ENCODE measurements at places on chromosomes 1 and 21.

GRCh38 chr1:18302788-18303413 is 177.8 kb upstream of the KLHDC7A start:
- peak; percentile 62 for DNase-seq

- no peak for DNase-seq
Measured at GRCh38 chr1:154206196-154206595, at the start of gene CFAP141. CFAP141 (minus strand) TSS chr1:154206333; CDS start chr1:154206307, 26 bp downstream.

DNA sequence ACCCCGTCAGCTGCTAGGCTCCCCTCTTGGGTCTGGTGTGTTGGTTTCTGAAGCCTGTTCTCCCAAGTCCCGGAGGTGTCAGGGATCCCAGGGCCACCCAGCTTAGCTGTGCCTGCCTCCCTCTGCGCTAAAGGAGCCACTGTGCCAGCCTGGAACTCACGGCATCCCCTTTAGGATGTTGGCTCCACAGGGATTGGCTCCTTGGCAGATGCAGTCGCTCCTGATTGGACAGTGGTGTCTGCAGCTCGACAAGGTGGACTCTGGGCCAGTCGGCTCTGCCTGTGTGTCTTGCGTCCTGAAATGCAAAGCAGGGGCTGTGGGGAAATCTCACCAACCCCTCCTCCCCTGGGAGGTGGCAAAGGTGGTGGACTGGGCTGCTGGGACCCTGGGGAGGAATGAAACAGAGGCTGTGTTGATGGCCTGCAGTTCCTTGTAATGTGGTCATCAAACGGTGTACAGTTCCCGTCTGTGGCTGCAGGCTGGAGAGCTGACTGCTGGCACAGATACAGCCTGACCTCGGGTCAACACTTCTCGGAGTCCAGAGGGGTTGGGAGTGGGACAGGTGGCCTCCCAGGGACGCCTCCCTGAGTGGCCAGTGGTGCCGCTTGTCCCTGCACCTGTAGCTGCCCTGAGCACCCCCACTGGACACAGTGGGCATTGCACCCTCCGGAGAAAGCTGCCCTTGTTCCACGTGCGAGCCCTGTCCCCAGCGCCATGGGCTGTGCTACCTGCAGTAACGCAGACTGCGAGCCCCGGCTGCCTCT is 11.5 kb upstream of the KCNAB2 start:
- DNase-seq, result peak; percentile 81

GRCh38 chr1:106699433-106699832 is 357.0 kb upstream of the PRMT6 start:
- no peak for DNase-seq

- no peak for DNase-seq
Measured at GRCh38 chr1:92933459-92933858, 27.8 kb downstream of the DIPK1A start.

GRCh38 chr1:27007909-27008582 is 4.6 kb downstream of the TENT5B start:
- no peak for DNase-seq

DNA sequence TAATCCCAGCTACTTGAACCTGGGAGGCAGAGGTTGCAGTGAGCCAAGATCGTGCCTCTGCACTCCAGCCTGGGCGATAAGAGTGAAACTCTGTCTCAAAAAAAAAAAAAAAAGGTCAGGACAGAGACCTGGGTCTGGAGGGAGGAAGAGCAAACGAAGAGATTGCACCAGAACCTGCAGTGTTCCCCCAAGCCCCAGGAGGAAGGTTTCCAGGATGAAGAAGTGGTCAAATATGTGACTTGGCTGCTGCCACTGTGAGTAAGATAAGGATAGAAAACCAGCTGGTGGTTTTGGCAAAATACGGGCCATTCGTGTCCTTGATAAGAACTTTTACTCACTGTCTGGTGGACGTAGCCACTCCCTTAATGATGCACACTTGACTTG is 42.2 kb downstream of the CLDN14 start:
- DNase-seq, result no peak

- DNase-seq, result no peak
Measured at GRCh38 chr1:211788626-211789025, 41.9 kb downstream of the LPGAT1 start.

- no peak for DNase-seq
Measured at GRCh38 chr1:90502696-90503095, 214.4 kb downstream of the BARHL2 start.

- DNase-seq, result no peak
Measured at GRCh38 chr1:58094221-58094620, 452.3 kb downstream of the OMA1 start.

DNA sequence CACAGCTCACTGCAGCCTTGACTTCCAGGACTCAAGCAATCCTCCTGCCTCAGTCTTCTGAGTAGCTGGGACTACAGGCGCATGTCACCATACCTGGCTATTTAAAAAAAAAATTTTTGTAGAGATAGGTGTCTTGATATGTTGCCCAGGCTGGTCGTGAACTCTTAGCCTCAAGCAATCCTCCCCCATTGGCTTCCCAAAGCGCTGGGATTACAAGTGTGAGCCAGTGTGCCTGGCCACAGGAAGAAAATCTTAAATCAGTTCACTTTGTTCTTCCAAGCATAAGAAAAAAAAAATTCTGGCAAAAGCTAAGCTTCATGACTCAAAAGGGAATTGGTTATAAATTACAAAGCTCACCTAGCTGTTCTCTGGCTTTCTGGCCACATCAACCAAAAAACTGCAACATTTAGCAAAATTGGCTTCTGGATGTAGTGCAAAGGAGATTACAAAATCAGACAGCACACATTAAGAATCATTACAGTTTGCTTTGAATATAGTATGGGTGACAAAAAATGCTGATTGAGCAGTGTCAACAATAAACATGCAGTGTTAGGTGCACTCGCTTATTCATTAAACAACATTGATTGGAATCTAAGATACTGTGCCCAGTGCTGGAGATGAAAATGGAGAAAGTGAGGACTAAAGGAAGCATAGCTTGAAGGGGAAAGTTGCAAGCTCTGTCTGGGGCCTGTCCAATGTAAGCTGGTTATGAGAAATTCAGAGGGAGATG is 76.7 kb downstream of the KCTD3 start:
- no peak for DNase-seq

DNA sequence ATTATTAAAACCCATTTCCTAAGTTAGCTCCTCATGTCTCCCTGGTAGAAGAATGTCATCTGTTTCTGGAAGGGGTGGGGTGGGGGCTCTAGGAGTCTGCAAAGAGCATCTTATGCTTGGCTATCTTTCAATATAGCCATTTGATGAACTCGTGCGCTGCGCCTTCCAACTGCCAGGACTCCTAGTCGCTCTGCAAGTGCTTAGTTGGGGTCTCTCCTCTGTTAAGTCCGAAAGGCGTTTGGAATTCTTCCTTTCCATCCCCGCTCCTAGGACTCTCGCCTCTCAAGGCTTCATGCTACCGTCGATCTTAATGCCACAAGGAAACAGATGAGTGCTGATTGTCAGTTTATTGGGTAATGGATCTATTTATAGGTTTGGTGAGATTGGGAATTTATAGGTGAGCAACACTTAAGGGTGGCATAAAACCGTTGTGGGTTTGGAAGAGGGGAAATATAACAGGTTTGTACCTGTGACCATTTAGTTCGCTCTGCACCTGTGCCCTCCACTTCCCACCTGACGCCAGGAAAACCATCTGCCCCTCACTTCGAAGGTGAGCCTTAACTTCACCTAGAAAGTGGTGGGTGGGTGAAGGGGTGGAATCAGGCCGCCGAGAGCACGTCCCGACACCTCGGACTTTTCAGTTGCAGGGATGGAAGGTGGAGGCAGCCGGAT is 1.1 kb downstream of the KCNH1 start:
- DNase-seq, result no peak

- no peak for DNase-seq
Measured at GRCh38 chr1:151839082-151839412, 573 bp downstream of the C2CD4D start.

DNA sequence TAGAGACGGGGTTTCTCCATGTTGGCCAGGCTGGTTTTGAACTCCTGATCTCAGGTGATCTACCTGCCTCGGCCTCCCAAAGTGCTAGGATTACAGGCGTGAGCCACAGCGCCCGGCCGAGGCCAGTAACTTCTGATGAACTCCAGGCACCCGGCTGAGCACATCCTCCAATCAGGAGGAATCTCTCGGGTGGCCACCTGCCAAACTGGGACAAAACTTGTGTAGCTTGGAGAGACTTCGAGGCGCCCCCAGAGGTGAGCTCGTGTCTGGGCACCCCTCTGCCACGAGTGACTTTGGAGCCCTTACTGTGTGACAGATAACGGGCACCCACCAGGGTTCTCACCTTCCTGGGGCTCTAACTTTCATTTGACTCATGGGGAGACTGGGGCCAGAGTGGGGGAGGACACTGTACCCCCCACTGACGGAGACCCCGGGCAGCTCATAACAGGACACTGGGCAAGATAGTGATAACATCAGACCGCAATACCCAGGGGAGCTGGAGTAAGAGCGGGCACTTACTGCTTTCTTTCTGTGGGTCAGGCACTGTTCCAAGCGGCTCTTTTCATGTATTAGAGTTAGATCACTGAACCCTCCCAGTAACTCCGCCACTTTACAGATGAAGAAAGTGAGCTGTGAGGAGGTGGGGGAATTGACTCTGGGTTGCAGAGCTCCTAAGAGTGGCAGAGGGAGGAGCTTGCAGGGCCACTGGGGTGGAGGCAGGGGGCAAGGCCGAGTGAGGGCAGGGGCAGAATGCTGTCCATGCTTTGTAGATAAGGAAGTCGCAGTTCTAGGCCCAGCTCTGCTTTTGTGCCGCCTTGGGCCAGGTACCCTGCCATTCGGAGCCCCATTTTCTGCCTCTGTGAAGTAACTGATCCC is 1.9 kb upstream of the PADI2 start:
- DNase-seq, result no peak

DNA sequence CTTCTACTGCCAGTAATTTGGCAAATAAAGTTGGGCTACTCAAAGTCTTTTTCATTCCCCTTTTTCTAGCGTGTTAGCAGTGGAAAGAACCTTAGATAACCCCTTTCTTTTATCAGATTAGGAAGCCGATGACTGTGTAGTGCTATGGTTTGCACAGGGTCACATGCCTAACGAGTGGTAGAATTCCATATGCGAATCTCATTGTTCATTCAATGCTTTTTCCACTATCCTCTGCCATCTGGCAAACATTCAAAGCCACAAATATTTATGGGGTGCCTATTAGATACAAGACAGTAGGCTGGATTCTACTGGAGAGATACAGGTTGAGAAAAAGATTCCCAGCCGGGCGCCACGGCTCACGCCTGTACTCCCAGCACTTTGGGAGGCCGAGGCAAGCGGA is 14.9 kb upstream of the IER5 start:
- no peak for DNase-seq

- no peak for DNase-seq
Measured at GRCh38 chr21:28111151-28111619, 881.5 kb downstream of the LTN1 start.

GRCh38 chr1:63947904-63948303 is 174.1 kb downstream of the ROR1 start:
- no peak for DNase-seq

- no peak for DNase-seq
Measured at GRCh38 chr1:107141491-107142126, 770 bp downstream of the NTNG1 start.

DNA sequence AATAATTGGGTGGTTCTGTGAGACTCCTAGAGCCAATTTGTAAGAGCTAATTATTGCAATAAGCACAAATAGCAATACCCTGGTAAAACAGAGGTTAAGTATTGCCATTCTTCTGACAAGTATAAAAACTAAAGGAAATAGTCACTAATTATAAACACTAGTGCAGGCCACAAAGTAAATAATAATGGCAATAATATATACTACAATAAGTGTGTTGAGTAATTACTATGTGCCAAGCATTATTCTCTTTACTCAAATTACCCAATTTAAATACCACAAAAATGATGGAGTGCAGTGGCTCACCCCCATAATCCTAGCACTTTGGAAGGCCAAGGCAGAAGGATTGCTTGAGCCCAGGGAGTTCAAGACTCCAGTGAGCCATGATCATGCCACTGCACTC is 15.3 kb downstream of the ZMYM6 start:
- DNase-seq, result no peak

DNA sequence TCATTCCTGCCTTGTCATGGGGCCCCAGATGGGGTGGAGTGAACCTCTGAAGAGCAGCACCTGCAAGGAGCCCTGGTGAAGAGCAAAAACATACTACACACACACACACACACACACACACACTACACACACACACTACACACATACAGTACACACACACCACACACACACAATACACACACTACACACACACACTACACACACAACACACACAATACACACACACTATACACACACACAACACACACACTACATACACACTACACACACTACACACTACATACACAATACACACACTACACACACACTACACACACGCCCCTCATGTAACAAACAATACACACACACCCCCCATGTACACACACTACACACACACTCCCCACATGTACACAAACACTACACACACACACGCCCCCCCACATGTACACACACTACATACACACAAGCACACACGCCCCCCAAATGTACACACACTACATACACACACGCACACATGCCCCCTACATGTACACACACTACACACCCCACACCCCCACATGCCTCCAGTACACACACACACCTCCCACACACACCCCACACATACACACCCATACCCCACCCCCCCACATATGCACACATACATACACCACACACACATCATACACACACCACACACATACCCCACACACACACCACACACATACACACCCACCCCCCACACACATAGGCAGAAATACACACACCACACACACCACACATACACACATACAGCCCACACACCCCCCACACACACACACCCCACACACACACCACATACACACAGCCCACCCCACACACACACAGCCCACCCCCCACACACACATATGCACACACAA is 9.3 kb downstream of the SLC2A5 start:
- no peak for DNase-seq

DNA sequence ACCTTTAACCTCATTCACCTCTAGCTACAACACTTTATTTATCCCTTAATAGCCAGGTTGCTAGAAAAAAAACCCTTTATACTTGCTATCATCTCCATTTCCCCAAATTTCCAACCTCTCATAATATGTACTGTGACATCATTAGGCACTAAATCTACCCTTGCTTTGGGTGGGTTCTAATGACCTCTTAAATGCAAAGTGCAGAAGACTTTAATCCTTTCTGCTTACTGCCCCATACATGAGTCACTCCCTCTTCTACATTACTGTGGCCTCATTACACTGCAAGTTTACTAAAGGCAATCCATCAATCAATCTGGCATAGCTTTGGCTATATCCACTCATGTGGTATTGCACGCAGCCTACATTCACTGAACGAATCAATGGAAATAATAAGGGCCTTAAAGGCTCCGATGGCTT is 353.3 kb downstream of the SMYD3 start:
- DNase-seq, result no peak

DNA sequence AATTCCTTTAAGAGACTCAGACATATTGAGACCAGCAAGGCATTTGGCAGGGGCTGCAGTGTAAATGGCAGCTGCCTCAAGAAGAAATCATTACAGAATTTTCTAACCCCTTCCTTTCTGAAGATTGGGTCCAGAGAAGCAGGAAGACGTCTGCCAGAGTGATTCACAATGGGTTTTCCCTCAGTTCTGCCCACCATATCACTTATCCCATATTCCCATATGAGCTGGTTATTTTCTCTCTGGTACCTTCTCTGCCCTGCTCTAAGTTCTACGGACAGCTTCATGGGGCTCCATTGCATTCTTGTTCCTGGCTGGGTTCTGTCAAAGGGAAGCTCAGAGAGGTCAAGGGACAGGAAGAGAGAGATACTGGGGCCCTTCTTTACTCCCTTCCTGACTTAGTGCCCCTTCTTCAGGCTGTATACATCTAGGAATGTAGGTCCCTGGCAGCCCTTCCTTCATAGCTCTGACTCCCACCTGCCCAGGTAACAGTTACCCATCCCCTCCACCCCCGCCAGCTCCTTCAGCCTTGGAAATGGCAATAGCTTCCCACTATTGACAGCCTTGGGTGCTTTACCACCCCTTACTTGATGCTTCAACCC is 420.6 kb upstream of the DAB1 start:
- no peak for DNase-seq

Measured in glutamatergic neuron (in vitro differentiated cells).